Activated naive CD4-positive, alpha-beta T cell treated with anti-CD3 and anti-CD28 coated beads, Interleukin-2, amount 50 U/mL, for 72 hours (primary cell): ENCODE measurements at places on chromosomes 1 and 21. TPM values are rescaled to one million over a fixed set of nuclear protein-coding genes. Genes with fewer than 3 reads are reported as not detected.

Gene DNAI4
- 1.7 TPM for total RNA-seq

Gene CHRM3
- total RNA-seq = not detected

Gene PIGC
- total RNA-seq = 11.0 TPM

Gene ATP6V1G3
- total RNA-seq = not detected

Gene NCF2
- 4.3 TPM for total RNA-seq

Gene ARMH1
- 102 TPM for total RNA-seq

Gene ENSA
- total RNA-seq = 183 TPM

Gene KRTAP19-1
- not detected for total RNA-seq

Gene KCNH1
- total RNA-seq = not detected

Gene TNNI3K
- 0.45 TPM for total RNA-seq

Gene WNT2B
- 0.16 TPM for total RNA-seq

Gene BOLA1
- total RNA-seq = 28.7 TPM

Gene KIAA0040
- total RNA-seq = 21.2 TPM

Gene OLFML2B
- total RNA-seq = 0.14 TPM

Gene PRDM16
- not detected for total RNA-seq

Gene PADI4
- 1.3 TPM for total RNA-seq

Gene CD160
- total RNA-seq = 0.64 TPM

Gene PTCH2
- total RNA-seq = 1.5 TPM

Gene BEND5
- 51.0 TPM for total RNA-seq

Gene ANGPTL3
- not detected for total RNA-seq

Gene ILDR2
- total RNA-seq = 10.2 TPM

Gene NBPF15
- 55.9 TPM for total RNA-seq

Gene KRTAP11-1
- total RNA-seq = not detected
